ENCODE measurements at places on chromosomes 2 and 18.

- DNase-seq, result no peak
Observed at GRCh38 chr2:233250985-233251305, 528 bp upstream of the ATG16L1 start.

DNA sequence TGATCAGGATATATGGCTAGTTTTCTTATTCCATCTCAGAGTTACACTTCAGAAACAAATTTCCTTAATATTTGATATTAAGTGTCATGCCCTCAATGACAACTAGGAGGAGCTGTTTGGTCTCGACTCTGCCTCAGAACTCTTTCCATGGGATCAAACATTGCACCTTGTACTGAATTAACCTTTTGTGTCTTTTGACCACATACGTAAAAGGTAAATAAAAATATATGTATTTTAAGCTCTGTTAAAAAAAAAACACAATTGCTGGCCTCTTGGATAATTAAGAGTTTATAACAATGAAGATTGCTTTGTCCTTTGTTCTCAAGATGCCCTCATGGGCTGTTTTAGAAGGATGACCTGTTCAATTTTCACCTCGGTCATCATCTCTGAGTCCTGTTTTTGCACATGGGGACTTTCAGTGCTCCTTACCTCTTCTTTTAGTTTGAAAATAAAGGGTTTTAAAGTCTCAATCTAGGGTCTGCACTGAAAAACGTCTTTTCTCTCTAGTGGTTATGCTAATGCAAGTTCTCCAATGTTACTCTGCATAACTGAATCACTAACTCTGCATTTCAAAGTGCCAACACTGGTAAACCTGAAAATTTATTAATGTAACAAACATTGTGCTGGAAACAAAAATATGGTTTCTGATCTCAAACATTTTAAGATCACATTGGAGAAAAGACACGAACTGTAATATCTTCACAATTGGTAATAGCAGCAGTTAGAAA is 18.8 kb upstream of the FN1 start:
- no peak for DNase-seq

GRCh38 chr2:24986372-24986771 is 14.6 kb upstream of the DNAJC27 start:
- DNase-seq, result no peak

GRCh38 chr2:10056439-10056838 is 13.1 kb downstream of the KLF11 start:
- DNase-seq, result no peak

GRCh38 chr2:215835657-215836056 is 177.7 kb downstream of the MREG start:
- no peak for DNase-seq

- DNase-seq, result no peak
Observed at GRCh38 chr2:133382566-133382965, 185.7 kb downstream of the NCKAP5 start.

DNA sequence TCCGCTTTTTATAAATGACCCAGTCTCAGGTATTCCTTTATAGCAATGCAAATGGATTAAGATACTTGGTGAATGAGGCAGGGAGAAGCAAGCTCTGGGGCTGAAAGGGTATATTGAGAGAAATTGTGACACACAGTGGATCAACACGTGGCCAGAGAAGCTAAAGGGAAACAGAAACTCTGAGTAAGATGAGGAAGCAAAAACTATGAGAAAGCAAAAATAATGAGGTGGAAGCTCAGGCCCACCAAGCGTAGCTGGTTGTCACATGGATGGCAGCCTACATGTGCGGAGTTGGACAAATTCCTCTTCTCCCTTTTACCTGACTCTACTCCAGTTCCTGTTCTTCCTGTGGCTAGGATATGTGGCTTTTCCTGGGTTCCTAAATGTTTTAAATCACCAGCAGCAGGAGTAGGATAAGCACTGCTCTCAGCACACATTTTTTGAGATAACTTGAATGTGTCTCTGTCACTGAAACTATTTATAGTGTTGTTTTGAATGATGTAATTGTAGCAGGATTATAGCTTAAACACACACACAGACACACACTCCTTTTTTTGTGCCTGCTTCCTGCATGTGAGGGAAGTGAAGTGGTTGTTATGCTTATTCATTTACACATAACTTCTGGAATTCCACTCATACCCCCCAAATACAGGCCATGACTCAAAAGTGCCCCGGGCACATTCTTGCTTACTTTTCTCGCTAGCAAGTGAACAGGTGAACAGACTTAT is 30.1 kb upstream of the EPC2 start:
- peak; percentile 42 for DNase-seq

DNA sequence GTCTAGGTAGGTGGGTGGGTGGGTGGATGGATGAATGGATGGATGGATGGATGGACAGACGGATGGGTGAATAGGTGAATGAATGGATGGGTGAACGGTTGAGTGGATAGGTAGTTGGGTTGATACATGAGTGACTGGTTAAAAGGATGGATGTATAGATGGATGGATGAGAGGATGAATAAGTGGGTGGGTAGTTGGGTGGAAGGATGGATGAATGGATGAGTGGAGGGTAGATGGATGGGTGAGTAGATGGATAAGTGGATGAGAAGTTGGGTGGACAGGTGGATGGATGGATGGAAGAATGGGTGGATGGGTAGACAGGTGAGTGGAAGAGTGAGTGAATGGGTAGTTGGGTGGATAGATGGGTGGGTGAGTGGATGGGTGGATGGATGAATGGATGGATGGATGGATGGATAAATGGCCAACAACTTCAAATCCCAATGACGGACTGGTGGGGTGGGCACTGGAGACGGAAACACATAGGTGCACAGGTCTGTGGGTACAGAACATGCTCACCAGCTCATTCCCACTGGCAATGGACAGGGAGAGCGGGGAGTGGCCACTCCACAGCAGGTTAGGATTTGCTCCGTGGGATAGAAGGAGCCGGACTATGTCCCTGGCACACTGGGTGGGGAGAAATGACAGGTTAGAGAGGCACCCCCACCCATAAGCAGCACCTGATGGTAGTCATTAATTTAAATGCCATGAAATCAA is 48.8 kb downstream of the ANKMY1 start:
- DNase-seq, result no peak

DNA sequence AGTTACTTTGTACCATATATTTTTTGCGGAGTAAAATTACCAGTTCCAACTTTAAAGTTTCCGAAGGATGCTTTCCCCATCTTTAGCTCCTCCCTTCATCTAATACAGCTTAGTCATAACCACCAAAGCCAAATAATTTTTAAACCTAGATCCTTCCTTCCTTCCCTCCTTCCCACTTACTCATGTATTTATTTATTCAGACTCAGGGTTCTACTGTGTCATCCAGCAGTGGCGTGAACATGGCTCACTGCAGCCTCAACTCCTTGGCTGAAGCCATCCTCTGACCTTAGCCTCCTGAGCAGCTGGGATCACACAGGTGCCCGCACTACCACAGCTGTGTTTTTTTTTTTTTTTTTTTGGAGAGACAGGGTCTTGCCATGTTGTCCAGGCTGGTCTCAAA is 4.4 kb downstream of the LPIN2 start:
- DNase-seq, result no peak

GRCh38 chr2:148594216-148594615 is 50.3 kb upstream of the EPC2 start:
- no peak for DNase-seq

DNA sequence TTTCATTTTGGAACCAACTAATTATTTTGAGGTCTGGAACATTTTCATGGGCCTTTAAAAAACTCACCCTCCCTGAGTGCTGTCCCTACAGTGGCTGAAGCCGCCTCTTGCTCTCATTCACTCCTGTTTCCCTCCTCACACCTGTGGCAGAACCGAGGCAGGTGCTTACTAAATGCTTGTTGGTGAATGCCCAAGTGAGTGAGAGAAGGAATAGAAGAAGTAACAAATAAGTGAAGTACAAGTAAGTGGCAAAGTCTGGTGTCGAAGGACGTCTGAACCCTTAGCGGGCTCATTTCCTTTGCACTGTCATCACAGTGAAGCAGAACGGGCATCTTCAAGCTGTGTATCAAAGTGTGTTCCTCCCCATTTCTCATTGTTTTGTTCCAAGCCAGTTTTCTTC is 135.2 kb downstream of the RHBDD1 start:
- DNase-seq, result no peak

GRCh38 chr18:7174344-7175095 is 56.4 kb upstream of the LRRC30 start:
- DNase-seq, result no peak

- no peak for DNase-seq
Observed at GRCh38 chr2:117980783-117981676, 32.8 kb downstream of the CCDC93 start.

- DNase-seq, result no peak
Observed at GRCh38 chr2:122804494-122804893, 1049.0 kb downstream of the TSN start.

DNA sequence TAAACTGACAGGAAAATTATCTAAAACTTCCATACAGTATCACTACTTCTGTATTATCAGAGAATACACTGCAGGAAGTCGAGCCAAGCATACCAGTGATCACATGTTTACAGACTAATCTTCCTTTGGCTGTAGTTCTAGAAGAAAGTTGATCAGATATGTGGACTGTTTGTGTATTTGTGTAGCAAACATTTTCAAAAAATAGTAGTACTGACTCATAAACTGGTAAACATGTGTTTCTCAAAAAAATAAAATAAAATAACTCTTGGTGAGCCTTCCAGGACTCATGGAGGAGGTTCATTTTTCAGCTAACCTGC is 148.9 kb upstream of the SLC39A10 start:
- no peak for DNase-seq

- DNase-seq, result no peak
Observed at GRCh38 chr2:70851704-70852103, 16.1 kb upstream of the CD207 start.

- DNase-seq, result no peak
Observed at GRCh38 chr2:65096948-65097347, 33.0 kb downstream of the RAB1A start.

- DNase-seq, result no peak
Observed at GRCh38 chr18:47870605-47871004, 59.9 kb downstream of the SMAD2 start.

DNA sequence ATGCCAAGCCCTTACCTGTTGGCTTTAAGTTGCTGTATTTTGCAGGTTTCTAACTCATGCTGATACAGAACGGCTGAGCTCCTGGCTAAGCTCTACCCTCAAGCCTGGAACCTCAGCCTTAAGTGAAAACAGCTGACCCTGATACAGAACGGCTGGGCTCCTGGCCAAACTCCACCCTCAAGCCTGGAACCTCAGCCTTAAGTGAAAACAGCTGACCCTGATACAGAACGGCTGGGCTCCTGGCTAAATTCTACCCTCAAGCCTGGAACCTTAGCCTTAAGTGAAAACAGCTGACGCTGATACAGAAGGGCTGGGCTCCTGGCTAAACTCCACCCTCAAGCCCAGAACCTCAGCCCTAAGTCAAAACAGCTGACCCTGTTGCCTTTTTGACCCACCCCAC is 17.6 kb upstream of the DNER start:
- no peak for DNase-seq

GRCh38 chr2:128311216-128311754 is 7.4 kb downstream of the HS6ST1 start:
- no peak for DNase-seq

- DNase-seq, result no peak
Observed at GRCh38 chr2:43540021-43540779, 55.6 kb downstream of the THADA start.

DNA sequence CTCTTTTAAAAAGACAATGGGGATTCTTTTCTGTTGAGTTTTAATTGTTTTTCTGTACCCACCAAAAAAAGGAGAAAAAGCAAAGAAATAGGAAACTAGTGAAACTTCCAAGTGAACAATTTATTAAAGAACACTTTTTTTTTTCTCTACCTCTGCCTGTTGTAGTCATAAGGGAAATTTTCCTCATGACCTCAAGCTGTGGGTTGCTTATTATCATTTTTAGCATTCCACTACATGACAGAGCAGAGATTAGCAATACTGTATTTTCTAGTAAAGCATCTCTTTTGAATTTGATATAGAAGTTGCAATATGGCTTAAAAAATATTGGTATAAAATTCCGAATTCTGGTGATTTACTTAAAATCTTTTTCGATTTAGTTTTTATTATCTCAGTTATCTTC is 87.9 kb upstream of the LRRTM1 start:
- DNase-seq, result no peak

GRCh38 chr2:107992069-107992468 is 5.7 kb downstream of the SLC5A7 start:
- DNase-seq, result no peak

DNA sequence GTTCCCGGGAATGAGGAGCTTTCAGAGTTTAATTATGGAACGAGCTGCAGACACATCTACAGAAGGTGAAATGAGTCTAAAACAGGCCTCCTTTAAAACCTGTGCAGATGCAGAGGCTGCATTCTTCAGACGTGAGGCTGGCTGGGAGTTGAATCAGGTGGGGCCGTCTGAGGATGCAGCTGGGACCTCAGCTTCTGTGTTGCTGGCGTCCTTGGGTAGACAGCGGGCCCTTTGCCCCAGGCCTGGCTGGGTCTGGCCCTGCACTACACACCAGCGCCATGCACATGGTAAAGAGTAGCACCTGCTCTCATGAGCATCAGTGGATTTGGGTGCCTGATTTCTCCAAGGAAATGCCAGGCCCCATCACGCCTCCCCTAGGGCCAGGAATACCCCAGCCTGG is 67.3 kb downstream of the TMEM18 start:
- DNase-seq, result no peak

- no peak for DNase-seq
Observed at GRCh38 chr2:231648579-231649174, 56.0 kb downstream of the TEX44 start.

- peak; percentile 33 for DNase-seq
Observed at GRCh38 chr2:173884025-173884802, 81.0 kb downstream of the SP3 start.

DNA sequence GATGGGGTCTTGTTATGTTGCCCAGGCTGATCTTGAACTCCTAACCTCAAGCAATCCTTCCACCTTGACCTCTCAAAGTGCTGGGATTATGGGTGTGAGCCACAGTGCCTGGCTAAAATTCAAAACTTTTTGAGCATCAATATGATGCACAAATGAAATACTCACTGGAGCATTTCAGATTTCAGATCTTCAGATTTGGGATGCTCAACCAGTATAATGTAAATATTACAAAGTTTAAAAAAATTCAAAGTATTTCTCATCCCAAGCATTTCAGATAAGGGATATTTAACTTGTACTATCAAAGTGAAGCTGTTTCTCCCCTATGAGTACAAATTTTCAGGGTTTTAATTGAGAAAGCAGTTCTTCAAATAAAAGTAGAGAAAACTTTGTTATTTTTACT is 164.1 kb upstream of the CCDC68 start:
- no peak for DNase-seq

DNA sequence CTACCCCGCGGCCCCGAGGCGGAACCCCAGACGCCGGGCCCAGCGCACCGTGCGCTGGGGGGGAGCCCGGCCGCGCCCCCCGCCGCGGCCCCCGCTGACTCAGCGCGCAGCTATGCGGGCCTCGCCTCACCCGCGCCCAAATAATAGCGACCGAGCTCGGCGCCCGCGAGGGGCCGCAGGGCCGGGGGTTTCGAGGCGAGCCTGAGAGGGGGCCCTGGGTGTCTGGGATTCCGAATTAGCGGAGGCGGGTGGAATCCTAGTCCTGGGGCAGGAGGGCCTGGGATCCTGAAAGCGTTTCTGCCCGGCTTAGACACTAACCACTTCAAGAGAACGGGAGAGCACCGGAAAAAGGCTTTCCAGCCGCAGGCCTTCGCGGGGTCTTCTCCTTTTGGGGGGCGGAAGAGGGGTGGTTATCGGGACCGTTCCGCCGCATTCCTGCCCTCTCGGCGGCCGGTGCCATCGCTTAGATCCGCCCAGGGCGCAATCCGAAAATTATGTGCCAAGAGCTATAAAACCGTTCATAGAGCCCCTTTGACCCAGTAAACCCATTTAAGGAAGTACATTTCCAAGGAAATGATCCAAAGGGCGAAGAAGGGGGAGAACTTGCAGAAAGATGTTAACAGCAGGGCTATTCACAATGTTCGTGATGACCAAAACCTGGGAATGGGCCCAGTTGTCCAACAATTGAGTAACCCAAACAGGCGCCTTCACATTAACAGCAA is 681 bp upstream of the ROCK2 start:
- DNase-seq, result peak; percentile 42
